ENCODE measurements at places on chromosomes 4 and X.

- DNase-seq = peak; percentile 37
These were observed 378.4 kb downstream of the ANKRD50 start for GRCh38 chr4:124334119-124334518.

GRCh38 chrX:108292053-108292452, 146.2 kb downstream of the COL4A6 start:
- no peak for DNase-seq

DNA sequence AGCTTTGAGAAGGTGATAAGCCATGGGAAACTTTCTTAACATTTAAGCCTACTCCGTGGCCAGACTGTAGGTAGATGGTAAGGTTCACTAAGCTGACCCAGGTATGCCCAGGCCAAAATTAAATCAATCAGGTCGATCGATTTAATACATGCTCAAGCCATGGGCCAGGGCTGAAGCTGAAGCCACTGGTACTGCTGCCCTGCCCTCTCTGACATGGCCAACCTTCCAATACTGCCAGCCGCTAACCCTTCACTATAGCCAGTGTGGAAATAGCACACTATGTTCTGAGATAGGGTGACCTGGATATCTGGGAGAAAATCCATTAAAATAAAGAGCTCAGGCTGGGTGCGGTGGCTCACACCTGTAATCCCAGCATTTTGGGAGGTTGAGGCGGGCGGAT, 31.6 kb downstream of the TSC22D3 start:
- no peak for DNase-seq

- DNase-seq = no peak
These were observed 17.6 kb downstream of the SH3RF1 start for GRCh38 chr4:169253113-169253671.
